ENCODE measurements at places on chromosomes 16 and 17.
A peak's percentile ranks its signal among the peaks of the same experiment; 100 is the strongest.

DNA sequence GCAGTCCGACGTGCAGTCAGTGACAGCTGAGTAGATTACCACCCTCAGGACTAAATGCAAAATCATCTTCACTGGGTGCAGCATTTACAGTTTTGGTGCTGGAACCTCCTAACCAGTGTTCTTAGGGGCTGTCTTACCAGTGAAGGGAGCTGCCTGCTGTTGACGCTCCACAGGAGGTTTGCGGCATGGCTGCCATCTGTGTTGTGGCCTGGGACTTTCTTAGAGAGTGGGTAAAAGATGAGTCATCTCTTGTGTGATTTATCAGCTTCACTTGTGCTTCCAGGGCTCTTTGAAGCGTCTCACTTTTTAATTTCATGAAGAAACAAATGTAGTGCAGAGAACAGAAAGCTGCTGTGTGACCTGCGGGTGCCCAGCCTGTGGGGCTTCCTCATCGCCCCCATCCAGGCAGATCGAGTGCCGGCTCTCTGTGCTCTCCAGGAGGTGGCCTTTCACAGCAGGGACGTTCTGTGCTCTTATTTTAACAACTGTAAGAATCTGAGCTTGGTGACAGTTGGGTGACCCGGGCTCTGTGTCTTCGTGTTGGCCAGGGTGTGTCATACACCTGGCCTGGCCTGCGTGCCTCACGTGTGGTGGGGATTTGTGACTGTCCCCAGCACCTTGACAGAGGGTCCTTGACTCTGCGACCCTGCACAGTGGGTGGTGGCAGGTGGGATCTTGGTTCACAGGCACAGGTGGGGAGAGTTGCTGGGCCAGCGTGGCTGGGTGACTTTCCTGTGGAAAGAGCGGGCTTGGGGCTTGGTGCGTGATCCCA is 24.3 kb upstream of the ZNF750 start:
- peak; percentile 95 for DNase-seq

- no peak for DNase-seq
Measured at GRCh38 chr17:6413065-6413464, 21.9 kb downstream of the AIPL1 start.

GRCh38 chr17:45098869-45099616 is 33.3 kb downstream of the PLCD3 start:
- peak; percentile 86 for DNase-seq

DNA sequence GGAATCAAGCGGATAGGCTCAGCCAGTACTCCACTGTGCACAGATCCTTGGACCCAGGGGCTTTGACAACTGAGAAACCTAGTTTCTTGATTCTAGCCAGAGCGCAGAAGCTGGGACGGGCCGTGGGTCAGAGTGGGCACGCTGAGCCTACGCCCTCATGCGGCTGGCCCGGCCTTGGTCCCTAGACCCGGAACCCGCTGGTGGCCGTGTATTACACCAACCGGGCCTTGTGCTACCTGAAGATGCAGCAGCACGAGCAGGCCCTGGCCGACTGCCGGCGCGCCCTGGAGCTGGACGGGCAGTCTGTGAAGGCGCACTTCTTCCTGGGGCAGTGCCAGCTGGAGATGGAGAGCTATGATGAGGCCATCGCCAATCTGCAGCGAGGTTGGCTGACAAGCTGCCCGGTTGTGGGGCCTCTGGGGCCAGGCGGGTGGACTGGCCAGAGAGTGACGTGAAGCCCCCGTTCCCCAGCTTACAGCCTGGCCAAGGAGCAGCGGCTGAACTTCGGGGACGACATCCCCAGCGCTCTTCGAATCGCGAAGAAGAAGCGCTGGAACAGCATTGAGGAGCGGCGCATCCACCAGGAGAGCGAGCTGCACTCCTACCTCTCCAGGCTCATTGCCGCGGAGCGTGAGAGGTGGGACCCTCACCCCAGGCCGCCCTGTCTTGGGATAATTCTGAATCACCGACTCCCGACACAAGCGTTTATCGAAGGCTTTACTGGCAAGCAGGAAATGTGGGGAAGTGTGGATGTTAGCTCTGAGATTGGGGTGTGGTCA is 946 bp downstream of the STUB1 start:
- no peak for DNase-seq

GRCh38 chr17:75498726-75499213 is 16.6 kb downstream of the CASKIN2 start:
- DNase-seq: no peak

GRCh38 chr16:79437764-79438751 is 162.5 kb downstream of the MAF start:
- no peak for DNase-seq

DNA sequence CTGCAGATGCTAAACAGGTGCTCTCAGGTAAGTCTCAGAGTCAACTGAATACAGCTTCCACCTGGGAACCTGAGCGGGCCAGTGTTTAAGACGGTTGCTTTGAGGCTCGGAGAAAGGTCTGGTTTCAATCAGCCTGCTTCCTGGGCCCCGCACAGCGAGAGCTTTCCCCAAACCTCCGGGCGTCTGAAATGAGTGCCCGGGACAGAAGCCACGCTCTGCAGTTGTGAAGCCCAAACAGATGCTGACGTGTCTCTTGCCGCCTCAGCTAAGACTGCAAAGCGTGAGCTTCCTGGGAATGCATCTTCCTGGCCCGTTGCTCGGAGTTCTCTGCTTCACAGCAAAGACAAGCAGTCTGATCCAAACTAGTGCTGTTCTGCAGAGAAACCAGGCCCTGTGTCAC is 36.7 kb downstream of the PLXDC1 start:
- no peak for DNase-seq

GRCh38 chr17:1344521-1344920 is 55.5 kb downstream of the YWHAE start:
- DNase-seq: no peak

DNA sequence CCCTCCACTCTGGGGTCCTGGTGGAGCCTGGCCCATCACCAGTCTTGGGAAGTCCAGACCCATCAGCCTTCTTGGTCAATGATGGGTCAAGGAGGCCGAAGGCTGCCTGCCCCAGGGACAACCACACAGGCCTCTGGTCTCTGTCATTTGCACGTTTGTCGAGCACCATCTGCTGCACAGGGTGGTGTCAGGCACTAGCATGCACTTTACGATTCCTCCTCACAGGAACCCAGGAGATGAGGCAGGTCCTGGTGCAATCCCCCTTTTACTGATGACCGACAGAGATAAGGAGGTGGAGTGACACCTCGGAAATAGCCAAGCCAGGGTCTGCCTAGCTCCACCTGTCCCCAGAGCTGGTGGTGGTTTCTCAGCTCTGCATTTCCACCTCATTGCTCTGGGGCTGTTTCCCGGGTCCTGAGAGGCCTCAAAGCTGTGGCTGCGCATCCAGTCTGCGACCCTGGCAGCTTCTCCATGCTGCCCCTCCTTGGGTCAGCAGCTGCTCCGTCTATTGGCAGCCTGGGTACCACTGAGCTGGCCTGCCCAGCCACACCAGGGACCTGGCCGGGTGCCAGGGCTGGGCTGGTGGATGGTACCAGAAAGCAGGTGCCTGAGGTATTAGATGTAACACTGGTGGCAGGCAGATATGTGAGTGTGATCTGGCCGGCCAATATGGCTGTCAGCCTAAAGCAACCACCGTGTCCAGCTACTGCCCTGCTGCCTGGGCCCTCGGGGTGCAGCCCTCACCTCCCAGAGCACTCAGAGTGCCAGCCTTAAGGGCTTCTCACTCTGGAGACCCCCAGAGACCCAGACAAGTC is 10.0 kb downstream of the MMP15 start:
- DNase-seq: no peak

GRCh38 chr16:79062821-79063220 is 537.7 kb downstream of the MAF start:
- DNase-seq: no peak

DNA sequence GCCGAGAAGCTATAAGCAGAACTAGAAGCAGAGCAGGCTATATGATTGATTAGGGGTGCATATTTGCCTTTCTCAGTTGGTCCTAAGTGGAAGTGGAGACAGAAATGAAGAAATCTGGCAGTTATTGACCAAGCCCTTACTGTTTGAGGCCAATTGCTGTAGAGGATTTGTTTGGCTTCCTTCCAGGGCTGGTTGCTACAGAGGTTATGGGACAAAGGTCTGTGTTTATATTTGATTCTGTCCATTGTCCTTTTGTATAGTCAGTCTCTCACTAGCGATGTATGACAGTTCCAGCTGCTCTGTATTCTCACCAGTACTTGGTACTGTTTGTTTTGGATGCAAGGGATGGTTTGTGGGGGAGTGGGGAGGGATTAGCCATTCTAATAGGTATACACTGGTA is 7.3 kb upstream of the ALOX15 start:
- DNase-seq: no peak

DNA sequence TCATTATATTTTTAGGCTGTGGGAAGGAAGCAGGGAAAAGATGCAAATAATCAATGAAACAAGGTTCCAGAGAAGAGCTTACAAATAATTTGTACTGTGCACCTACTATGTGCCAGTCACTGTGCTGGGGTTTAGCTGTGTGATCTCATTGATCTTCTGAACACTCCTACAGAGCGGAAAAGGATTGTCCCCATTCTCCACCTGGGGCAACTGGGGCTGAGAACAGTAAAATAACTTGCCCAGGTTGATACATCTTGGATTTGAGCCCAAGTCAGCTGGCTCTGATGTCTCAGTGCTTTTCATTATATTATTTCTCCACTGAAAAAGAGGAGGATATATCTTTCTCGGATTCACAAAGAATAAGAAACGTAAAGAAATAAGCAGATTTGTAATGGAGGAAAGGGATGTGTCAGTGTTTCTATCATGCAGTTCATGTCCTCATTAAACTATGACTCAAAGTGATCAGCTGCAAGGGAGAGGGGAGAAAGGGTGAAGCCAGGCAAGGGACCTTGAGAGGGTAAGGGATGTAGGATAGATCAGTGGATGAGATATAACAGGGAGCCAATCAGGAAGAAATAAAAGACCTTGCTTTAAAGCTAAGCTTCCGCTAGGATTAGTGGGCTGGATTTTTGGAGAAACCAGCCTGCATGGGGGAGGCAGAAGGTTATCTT is 143.6 kb upstream of the NOL11 start:
- no peak for DNase-seq

DNA sequence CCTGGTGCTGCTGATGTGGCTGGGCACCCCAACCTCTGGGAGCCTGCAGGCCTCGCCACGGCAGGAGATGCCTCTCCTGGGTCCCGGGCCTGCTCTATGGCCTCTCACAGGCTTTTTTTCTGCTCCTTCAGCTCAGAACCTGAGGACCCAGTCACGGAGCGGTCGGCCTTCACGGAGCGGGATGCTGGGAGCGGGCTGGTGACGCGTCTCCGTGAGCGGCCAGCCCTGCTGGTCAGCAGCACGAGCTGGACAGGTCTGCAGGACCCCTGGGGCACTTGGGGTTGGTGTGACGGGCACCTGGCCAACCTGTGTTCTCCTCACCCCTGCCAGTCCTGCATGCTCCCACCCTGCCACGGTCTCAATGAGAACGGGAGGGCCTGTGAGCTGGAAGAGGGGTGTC is 7.0 kb downstream of the ALG1 start:
- no peak for DNase-seq

DNA sequence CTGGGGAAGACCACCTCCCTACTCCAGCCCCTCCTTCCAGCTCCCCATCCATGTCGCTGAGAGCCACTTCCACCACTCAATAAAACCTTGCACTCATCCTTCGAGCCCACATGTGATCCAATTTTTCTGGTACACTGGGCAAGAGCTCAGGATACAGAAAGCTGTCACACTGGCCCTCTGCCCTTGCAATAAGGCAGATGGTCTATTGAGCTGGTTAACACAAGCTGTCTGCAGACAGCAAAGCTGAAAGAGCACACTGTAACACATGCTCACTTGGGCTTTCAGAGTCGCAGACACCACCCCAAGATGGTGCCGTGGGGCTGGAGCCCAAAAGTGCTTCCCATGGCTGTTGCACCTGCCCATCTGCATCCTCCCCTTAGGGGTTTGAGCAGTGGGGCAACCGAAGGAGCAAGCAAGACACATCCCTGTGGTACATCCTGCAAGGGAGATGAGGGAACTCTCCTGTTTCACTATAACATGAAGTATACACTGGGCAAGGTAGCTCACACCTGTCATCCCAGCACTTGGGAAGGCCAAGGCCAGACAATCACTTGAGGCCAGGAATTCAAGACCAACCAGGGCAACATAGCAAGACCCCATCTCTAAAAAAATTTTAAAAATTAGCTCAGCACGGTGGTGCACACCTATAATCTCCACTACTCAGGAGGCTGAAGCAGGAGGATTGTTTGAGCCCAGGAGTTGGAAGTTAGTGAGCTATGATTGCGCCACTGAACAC is 52.8 kb upstream of the C17orf78 start:
- no peak for DNase-seq

- DNase-seq: no peak
Measured at GRCh38 chr16:84550096-84550495, 45.6 kb upstream of the MEAK7 start.

DNA sequence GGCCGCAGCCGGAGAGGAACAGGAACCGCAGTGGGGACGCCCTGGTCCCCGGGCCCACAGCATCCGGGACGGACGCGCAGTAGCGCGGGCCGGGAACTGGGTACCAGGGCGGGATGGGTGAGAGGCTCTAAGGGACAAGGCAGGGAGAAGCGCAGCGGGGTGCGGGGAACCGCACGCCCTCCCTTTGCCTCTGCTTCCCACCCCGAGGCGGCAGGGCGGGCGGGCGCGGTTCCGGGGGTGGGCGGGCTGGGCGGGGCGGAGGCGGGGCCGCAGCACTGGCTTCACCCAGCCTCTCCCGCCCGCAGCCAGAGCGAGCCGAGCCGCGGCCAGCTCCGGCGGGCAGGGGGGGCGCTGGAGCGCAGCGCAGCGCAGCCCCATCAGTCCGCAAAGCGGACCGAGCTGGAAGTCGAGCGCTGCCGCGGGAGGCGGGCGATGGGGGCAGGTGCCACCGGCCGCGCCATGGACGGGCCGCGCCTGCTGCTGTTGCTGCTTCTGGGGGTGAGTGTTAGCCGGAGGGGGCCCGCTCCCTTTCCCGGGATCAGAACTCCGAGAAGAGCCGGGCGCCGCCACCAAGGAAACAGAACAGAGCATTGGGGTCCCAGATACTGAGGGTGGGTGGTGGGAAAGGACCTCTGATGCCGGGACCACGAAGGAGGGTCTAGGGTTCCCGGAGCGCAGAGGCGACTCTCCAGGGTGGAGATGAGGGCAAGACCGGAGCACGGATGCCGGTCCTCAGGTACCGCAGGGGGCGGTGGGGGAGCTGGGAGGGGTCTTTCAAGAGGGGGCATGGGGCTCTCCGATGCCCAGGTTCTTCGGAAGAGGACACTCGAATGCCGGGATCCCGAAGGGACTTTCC is at the start of gene NGFR:
TSS of gene NGFR (plus strand) at position 308 of the 856 bp plus-strand sequence. CDS start at position 433, 125 bp downstream.
- DNase-seq: peak; percentile 65

- no peak for DNase-seq
Measured at GRCh38 chr17:74243013-74243755, 29.8 kb downstream of the TTYH2 start.

DNA sequence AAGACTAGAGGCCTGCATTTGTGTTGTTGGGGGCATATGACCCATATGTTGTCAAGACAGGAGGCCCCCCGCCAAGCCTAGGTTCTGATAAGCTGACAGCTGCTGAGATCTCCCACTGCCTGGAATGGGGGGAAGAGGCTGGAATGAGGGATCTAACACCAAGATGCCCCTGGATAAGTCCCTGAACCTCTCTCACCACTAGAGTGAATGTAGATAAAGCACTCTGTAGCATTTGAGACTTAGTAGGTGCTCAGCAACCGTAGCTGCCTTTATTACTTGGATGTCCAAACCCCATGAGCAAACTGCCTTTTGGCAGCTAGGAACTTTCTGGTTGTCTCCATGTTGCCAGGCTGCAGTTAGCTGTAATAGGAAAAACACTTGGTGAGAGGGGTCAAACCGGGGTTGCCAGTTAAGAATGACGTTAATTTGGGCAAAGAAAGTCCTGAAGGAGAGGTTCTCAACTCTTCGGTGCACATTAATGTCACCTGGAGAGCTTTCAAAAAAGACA is 4.4 kb upstream of the RASL10B start:
- DNase-seq: no peak

GRCh38 chr17:59830007-59830630 is 62.6 kb downstream of the TUBD1 start:
- DNase-seq: no peak

GRCh38 chr16:87062569-87063442 is 254.4 kb downstream of the C16orf95 start:
- DNase-seq: peak; percentile 69
